HT1080 (cell line): ENCODE measurements at places on chromosomes 5 and 9.

DNA sequence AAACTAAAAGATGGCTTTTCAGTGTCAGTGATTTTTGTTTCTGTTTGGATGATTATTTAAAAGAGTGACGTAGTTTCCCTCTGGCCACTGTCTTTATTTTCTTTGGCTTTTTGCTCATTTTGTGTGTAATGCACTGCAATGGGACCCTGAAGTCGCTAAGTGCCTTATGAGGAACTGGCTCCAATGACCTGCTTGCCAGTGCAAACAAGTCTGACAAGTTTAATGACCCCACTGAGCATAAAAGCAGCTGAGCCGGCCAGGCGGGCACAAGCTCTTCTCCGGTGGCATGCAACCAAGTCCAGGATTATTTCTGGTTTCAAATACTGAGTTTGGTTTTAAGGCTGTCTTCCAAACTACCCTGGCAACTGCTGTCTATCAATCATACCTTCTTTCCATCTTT is 15.6 kb upstream of the GNA14 start:
- DNase-seq: no peak

- DNase-seq: no peak
Measured at GRCh38 chr9:106857811-106858470, 5.0 kb upstream of the ZNF462 start.

GRCh38 chr5:179323026-179323870 is 22.0 kb downstream of the ADAMTS2 start:
- no peak for DNase-seq

- DNase-seq: no peak
Measured at GRCh38 chr5:138807182-138807581, 54.0 kb downstream of the CTNNA1 start.

GRCh38 chr9:32161720-32162119 is 222.7 kb upstream of the ACO1 start:
- no peak for DNase-seq

GRCh38 chr9:122201641-122202040 is 27.1 kb downstream of the LHX6 start:
- peak; percentile 67 for DNase-seq

DNA sequence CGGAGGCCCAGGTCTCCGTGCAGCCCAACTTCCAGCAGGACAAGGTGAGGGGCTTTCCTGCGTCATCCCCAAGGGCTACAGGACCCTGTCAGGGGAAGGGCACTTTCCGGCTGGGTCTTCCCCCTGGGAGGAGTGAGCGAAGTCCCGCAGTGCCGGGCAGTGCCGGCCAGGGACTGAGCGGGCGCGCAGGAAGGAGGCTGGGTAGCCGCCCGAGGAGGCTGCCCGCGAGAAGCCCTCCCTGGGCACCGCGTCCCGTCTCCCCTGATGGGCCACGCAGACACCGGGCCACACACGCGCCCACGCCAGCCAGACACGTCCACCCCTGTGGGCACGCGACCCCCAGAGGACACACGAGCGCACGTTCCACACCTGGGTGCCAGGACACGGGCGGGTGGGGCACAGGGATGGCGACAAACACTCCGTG is 357 bp downstream of the PTGDS start:
- no peak for DNase-seq

DNA sequence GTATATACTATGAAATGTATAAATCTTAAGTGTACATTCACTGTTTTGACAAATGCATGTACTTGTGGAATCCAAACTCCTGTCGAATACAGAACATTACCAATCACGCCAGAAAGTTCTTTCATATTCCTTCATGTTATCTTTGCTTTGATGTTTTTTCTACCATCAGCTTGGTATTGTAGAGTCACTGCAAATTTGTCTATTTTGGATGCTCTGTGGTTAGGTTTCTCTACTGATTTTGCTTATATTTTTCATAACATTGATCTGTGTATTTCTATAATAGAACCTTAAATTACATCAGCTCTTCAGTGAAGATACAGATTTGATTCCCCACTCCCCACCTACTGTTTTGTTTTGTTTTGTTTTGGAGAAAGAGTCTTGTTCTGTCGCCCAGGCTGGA is 30.8 kb downstream of the HABP4 start:
- no peak for DNase-seq

GRCh38 chr5:29462241-29462640 is 1731.2 kb upstream of the CDH6 start:
- no peak for DNase-seq

DNA sequence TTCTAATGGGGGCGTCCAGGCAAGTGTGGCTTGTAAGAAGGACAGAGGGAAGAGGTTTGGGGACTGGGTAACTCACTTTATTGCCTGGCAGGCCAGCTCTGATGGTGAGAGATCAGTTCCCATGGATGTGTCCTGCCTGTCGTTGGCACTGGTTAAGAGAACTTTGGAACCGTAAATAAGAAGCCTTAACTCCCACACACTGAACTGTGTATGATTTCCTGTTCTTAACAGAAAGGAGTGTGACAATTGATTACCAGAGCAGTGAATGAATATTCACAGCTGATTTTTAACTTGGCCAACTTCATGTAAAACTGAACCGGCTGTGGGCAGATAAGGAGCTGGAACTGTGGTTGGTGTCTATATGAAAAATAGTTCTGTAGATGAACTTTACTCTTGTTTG is 63.2 kb downstream of the MEGF10 start:
- DNase-seq: no peak

DNA sequence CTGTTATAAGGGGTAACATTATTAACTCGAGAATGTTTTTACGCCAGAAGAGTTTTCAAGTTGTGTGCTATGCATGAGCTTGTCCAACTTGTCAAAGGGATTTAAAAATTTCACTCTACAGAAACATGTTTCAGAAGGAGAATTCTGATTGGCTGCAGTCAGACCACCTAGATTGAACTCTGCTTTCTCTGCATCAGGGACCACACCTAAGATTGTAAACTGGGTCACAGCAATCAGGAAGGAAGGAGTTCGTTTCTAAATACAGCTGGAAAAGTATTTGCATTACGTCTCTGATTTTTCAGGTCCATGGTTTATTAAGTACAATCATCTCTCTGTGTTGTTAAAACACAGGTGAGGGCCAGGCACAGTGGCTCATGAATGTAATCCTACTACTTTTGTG is 5.8 kb downstream of the GLRX start:
- no peak for DNase-seq

DNA sequence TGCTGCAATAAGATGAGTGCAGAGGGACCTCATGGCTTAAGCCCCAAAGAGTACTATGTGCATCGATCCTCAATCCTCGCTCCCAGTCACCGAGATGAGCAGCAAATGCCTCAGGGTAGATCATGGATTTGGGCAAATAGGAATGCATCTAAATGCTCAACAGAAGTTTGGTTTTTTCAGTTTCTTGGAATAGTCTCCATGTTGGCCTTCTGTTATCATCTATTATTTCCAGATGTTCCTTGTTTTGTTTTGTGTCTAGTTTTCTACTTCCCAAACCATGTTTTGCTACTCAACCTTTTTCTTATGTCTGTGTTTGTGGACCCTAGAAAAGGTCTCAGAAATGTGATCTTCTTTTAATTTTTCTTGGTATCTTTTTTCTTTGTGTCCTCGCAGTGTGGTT is 43.5 kb upstream of the RASGRF2 start:
- DNase-seq: no peak

DNA sequence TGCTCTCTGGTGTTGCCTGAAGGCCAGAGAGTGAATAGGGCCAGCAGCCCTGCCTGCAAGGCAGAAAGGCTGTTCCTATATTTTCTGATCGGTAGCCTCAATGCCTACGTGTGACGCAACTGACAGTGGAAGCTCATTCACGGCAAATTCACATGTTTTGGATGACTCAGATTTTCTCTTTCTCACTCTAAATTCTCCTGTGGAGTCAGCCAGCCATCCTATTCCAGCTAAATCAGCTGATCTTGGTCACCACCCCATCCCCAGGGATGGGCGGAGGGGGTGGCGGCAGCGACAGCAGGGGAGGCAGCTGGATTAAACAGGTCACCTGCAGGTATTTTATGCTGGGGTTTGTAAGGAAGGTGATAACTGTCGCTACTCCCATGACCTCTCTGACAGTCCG is 52.3 kb downstream of the ZNF510 start:
- no peak for DNase-seq

DNA sequence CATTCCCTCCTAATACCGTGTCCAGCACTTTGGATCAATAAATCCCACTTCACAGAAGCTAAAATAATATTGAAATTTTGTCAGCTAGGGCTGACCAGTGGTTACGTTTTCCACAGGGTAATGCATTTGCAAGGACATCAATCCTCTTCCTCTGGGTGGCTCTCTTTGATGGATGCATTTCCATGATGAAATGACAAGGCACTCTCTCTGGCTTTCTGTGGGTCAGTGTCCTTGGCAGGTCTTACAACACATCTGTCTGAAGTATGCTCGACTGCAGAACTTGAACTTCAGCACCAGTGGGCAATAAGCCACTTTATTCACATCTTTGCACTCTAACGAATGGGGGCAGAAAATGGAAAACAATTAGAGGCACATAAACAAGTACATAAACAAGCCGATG is 330.1 kb downstream of the ADAMTS6 start:
- no peak for DNase-seq

- no peak for DNase-seq
Measured at GRCh38 chr5:16932401-16932800, 3.7 kb downstream of the MYO10 start.

DNA sequence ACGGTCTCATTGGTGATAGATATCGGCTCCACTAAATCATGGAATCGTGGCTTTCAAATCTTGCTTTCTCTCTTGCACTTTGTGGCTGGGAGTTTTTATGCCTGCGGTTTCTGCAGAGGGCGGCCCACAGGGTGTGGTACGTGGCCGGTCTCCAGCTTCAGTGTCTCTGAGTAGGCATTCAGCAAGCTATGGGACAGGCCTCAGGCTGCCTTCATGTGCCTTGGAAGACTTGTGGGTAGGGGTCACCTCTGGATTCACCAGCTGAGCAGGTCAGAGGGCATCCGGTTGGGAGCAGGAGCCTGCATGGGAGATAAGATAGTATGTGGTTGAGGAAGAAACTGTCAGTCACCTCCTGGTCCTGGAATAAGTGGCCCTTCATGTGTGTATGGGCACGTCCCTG is 47.7 kb downstream of the AMBP start:
- DNase-seq: no peak
